ENCODE measurements at places on chromosomes 2 and 18.
A peak's percentile ranks its signal among the peaks of the same experiment; 100 is the strongest.

DNA sequence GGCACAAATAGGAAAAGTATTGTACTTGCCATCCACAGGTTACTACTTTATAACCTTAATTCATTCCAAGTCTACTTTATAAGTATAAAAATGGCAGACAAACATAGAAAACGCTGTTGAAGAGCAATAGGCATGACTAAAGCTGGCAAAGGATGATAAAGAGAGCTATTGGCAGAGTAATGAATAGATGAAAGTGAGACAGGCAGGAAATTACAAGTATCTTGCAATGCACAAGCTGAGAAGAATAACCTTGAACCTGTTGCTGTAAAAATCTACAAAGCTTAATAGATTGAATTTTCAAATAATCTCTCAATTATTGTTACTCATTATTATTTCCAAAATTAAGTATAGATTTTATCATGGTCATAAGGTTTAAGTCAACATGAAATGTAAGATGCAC is 8.8 kb downstream of the PELI1 start:
- no peak for DNase-seq

GRCh38 chr2:117888897-117889296 is 74.4 kb downstream of the DDX18 start:
- no peak for DNase-seq

DNA sequence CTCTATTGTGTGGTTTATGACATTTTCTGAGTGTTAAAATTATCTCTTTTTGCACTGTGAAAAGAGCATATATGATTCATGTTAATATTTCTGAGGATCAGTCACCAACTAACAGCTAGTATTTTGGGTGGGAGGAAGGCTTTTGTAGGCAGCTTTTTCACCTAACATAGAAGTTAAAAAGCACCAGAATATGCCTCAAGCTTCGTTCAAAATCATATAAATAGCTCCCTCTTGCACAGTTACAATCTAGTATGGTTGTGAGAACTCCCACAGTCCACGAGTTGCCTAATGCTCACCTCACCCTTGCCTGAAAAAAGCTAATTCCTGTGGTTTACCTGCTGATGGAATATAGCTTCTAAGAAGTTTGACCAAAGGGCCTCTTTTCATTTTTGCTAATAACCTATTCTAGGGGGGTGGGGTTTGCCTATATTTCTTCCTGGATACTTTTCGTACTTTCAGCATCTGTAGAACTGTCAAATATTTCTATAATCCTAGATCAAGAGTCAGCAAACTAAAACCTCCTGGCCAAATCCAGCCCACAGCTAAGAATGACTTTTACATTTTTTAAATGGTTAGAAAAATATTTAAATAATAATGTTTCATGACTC is 167.1 kb upstream of the FOSL2 start:
- DNase-seq: no peak

DNA sequence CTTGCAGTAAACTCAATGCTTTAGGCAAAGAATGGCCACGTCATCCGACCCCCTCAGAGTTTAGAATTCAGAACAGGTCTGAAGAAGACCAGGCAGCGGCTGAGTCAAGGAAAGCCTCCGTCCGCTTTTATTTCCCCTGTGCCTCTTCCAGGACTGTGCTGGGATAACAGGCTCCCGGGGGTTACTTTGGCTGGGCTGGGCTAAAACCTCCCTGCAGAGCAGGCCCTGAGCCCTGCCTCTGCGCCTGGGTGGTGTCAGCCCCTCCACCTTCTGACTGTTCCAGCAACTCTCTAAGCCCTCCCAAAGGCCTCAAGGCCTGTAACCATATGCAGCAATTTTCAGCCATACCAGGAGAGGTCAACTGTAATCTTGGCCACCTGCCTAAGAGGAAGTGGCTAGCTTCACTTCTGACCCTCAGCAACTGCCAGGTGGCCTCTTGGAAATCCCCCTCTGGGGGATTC is 166.5 kb downstream of the RPIA start:
- DNase-seq: no peak

GRCh38 chr2:144459937-144460336 is 60.0 kb downstream of the ZEB2 start:
- peak; percentile 41 for DNase-seq

DNA sequence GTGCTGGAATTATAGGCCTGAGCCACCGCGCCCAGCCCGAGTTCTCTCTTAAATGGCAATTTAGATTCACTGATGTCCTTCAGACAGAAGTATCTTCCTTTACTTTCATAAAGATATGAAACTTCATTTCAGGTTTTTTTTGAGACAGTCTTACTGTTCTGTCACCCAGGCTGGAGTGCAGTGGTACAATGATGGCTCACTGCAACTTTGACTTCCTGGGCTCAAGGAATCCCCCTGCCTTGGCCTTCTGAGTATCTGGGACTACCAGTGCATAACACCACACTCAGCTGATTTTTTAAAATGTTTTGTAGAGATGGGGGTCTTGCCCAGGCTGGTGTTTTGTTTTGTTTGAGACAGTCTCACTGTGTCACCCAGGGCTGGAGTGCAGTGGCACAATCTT is 13.2 kb downstream of the ITGB1BP1 start:
- no peak for DNase-seq

GRCh38 chr2:215830304-215830703 is 183.0 kb downstream of the MREG start:
- DNase-seq: no peak

GRCh38 chr2:27904405-27904665 is 13.8 kb downstream of the BABAM2 start:
- DNase-seq: no peak

- no peak for DNase-seq
These were observed 118.4 kb downstream of the TSN start for GRCh38 chr2:121873864-121874263.

GRCh38 chr2:121897335-121897970 is 142.0 kb downstream of the TSN start:
- no peak for DNase-seq

GRCh38 chr2:38597115-38597514 is 5.6 kb downstream of the HNRNPLL start:
- DNase-seq: no peak

GRCh38 chr2:112831513-112831845 is 5.1 kb downstream of the IL1B start:
- DNase-seq: no peak

- DNase-seq: no peak
These were observed 49.5 kb downstream of the INHBB start for GRCh38 chr2:120395221-120396012.

- DNase-seq: no peak
These were observed 64.0 kb downstream of the ODC1 start for GRCh38 chr2:10383960-10384734.

DNA sequence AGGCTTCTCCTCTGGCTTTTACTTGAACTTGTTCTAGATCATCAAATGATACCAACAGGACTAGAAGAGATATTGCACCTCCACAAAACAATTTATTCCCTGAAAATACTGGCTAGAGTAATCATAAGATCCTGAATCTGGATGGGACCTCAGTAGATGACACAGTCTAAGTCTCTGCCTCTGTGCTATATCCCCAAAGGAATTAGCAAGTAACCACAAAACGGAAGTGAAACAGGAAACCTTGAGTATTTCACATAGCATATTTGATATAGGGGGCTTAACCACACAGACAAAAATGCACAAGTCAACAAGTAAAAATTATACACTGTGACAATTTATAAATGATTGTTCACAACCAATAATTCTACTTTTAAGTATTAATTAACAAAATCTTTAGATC is 456.9 kb upstream of the TNP1 start:
- no peak for DNase-seq

DNA sequence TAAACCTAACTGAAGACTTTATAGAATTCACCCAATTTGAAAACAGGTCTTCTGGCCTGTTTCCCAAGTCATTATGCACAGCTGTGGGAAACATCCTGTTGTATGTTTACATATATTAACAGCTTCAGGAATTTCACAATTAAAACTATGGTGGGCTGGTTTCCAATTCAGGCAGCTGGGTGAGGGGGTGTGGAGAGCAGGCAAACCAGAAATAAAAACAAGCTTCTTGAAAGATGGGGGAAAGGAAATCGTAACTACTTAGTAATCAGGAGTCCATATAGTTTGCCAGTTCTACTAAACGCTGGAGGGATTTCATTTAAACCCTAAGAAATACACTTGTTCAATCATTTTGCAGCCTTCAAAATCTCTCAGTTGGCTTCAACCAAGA is 22.8 kb downstream of the ATP8B1 start:
- DNase-seq: no peak

GRCh38 chr2:135256531-135257260 is 204.6 kb downstream of the RAB3GAP1 start:
- DNase-seq: no peak

GRCh38 chr18:22432657-22433137 is 15.0 kb upstream of the CTAGE1 start:
- no peak for DNase-seq

DNA sequence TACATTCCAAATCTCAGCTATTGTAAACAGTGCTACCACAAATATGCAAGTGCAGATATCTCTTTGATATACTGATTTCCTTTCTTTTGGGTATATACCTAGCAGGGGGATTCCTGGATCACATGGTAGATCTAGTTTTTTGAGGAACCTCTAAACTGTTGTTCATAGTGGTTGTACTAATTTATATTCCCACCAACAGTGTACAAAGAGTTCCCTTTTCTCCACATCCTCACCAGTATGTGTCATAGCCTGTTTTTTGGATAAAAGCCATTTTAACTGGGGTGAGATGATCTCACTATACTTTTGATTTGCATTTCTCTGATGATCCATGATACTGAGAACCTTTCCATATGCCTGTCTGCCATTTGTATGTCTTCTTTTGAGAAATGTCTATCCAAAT is 6.3 kb upstream of the CCNT2 start:
- DNase-seq: no peak

GRCh38 chr2:186925514-186925913 is 76.5 kb upstream of the ZSWIM2 start:
- DNase-seq: no peak

DNA sequence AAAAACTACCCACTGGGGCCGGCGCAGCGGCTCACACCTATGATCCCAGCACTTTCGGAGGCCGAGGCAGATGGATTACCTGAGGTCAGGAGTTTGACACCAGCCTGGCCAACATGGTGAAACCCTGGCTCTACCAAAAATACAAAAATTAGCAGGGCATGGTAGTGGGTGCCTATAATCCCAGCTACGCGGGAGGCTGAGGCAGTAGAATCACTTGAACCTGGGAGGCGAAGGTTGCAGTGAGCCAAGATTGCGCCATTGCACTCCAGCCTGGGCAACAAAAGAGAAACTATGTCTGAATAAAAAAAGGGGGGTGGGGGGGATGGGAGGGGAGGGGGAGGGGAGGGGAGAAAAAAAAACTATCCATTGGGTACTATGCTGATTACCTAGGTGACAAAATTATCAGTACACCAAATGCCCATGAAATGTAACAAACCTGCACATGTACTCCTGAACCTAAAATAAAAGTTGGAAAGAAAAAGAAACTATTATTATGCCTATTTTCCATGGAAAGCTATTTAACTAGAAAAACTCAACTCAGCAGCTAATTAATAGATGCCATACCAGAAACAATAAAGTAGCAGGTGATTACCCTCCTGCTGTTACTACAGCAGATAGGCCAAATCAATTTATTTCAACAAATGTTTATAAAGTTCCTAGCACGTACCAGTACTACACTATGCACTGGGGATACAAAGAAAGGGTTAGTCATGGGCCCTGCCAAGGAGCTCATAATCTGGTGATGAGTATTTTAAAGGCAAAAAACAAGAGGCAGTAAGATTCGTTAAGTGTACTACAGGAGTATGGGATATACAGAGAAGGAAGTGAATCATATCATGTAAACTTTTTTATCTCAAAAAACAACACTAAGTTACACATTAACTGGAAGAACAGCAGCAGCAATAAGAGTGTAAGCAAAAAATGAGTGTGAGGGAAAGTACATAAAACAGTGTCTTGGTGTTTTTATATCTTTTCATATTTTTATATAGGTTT is 112.8 kb upstream of the SLC39A10 start:
- DNase-seq: no peak

GRCh38 chr2:99810225-99810624 is 320.4 kb upstream of the REV1 start:
- DNase-seq: no peak

DNA sequence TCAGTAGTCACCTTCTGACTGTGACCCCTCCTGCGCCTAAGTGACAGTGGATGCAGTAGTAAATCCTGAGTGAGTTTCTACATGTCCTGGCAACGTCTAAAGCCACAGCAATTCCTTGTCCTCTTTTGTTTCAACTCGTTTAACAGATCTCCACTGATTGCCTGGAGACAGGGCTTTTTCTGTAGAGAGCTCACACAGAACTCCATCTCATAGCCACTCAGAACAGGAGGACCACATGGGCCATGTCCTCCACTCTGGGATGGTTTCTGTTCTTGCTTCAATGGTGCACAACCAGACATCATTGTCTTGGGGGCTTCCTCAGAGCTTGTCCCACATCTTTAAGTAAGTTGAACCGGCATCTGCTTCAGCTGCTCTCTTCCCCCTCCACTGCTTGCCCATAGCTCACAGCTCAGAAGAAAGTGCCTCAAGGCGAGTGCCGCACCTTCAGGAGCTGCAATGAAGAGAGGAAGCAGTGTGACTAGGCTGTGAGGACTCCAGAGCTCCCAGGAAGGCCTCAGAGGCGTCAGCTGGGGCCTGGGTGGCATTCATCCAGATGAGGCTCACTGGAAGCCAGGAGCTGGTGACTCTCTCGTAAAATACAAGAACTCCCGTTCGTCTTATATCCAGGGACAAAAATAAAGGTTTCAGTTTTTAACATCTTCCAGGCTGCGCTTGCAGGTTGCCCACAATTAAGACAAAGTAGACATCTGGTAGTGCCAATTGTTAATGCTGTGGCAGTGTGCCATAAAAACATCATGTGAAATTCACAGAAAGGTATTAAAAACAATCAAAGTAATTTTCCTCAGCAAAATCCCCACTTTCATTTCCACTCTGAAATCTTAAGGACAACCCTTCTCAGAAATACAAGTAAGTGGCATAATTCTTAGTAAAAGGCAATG is 37.3 kb downstream of the ST3GAL5 start:
- no peak for DNase-seq

DNA sequence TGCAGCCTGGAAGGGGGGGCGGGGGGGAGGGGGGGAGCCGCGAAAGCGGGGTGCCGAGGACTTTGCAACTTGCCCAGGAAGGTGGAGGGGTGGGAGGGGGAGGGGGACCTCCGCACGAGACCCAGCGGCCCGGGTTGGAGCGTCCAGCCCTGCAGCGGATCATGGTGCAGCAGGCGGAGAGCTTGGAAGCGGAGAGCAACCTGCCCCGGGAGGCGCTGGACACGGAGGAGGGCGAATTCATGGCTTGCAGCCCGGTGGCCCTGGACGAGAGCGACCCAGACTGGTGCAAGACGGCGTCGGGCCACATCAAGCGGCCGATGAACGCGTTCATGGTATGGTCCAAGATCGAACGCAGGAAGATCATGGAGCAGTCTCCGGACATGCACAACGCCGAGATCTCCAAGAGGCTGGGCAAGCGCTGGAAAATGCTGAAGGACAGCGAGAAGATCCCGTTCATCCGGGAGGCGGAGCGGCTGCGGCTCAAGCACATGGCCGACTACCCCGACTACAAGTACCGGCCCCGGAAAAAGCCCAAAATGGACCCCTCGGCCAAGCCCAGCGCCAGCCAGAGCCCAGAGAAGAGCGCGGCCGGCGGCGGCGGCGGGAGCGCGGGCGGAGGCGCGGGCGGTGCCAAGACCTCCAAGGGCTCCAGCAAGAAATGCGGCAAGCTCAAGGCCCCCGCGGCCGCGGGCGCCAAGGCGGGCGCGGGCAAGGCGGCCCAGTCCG is 540 bp downstream of the SOX11 start:
- DNase-seq: no peak

All from stimulated activated CD8-positive, alpha-beta memory T cell treated with anti-CD3 and anti-CD28 coated beads, Interleukin-7, amount 100 ng/mL, for 1 hour (primary cell).